CD4-positive, alpha-beta T cell treated with Interleukin-4 for 4 hours (primary cell): ENCODE measurements at places on chromosomes 13 and 19.
A peak's percentile ranks its signal among the peaks of the same experiment; 100 is the strongest.

DNA sequence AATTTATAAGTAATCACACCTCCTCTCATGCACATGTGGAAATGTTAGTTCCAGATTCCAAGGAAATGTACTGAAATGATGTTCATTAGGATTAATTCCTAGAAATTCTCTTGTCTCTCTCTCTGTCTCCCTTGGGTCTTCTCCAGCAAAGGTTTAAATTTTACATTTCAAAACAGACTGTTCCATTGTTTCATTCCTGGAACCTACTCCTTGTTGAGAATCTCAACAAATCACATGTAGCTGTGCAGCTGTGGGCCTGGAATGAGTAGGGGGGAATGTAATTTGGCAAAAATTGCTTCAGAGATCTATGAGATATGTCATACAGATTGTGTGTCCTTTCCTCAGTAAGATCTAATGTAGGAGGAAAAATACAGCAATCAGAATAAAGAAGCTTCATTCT lies 46.2 kb upstream of the RFXAP start:
- no peak for DNase-seq

DNA sequence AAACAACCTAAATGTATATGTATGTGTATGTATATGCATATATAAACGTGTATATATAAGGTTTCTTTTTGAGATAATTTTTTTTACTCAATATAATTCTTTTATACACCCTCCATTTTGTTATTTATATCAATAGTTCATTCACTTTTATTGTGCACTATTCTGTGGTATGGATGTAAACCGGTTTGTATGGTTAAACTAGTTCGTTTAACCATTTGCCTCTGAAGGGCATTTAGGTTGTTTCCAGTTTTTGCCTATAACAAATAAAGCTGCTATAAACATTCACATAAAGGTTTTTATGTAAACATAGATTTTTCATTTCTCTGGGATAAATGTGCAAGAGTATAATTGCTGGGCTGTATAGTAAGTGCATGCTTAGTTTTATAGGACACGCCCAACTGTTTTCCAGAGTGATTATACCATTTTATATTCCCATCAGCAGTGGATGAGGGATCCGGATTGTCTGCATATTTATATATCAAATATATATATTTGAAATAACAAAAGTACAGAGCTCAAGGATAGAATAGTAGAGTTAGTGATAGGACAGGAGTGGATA lies 380.3 kb downstream of the TSHZ3 start:
- no peak for DNase-seq

DNA sequence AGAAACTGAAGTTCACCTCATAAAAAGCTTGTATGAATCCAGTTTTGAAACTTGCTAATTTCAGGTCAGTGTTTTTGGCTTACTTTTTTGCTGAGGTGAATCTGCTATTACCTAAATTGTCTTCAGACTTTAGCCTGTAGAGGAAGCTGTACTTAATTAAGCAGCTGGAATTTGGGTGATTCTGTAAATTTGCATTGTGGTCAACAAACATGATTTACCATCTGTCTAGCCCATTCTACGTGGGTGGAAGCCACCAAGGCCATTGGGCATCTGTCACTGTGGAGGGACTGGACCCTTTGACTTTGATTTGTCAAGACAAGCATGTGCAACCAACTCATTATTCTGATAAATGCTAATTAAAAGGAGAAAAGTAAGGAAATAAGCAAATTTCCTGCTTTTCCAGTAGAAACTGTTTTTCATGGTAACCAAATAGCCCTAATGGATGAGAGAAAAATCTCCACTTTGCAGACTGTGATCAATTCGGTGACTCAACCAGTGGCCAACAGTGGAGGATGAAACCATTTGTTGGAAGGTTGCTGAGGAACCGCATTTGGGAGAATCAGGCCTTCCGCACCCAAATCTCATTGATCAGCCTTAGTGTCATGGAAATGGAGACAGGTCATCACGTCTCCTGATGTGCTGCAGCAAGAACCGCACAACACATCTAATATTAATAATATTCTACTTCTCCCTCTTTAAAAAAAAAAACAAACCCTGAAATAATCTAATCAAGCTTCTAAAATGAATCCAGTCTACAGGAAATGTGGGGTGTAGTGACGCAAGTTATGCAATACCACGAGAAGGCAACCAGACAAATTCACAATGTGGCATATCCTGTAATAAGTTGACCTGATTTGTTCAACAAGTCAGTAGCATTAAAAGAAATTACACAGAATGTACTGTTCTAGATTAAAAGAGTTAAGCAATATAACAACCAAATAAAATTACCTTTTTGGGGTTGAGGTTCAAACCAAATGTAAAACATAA lies 54.3 kb downstream of the GARRE1 start:
- peak; percentile 35 for DNase-seq

- DNase-seq: no peak
Observed at GRCh38 chr13:85462792-85463425, 336.3 kb downstream of the SLITRK6 start.

DNA sequence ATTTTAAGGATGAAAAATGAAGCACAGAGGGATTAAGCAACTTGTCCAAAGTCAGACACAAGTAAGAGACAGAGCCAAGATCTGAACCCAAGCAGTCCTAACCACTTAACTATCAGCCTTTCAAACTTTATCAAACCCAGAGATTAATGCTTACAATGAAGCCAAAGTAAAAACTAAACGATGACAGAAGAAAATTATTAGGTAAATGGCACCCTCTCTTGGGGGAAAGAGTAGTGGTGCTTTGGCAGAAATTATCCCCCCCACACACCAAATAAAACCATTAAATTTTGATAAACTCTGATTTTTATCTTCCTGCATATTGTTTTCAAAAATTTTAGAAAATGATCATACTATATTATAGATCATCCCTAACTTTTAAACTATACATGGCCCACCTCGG lies 329.2 kb downstream of the SLC7A1 start:
- no peak for DNase-seq

DNA sequence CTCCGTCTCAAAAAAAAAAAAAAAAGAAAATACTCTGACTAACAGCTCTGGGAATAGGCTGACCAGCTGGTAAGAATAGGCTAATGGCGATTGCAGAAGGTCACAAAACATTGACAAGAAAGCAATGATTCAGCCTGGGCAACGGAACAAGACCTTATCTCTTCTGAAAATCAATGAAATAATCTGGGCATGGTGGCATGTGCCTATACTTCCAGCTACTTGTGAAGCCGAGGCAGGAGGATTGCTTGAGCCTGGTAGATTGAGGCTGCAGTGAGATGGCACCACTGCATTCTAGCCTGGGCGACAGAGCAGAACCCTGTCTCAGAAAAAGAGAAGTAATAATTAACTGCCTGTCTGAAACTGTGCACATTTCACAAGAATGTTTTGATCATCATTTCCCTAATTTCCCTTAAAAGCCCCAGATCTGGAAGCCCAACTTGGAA lies 18.8 kb upstream of the MTRF1 start:
- DNase-seq: no peak

GRCh38 chr13:64546371-64546770 lies 2683.8 kb downstream of the PCDH9 start:
- DNase-seq: no peak

DNA sequence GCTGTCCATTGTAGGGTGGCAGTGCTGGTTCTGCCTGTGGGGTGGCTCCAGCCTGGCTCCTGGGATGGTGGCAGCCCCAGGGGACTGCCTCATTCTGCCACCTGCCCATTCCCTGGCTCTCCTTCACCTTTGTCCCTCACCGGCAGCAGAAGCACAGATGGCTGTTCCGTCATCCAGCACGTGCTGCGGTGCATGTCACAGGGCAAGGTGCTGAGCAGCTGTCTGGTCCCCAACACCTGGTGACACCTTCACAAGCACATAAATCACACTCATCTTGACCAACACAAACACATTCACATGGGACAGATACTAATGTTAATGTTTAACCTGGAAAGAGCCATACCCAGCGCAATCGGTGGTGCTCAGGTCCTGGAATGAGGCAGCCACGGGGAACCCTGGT lies 126.8 kb downstream of the UQCRFS1 start:
- DNase-seq: no peak

- DNase-seq: peak; percentile 5
Observed at GRCh38 chr13:52809310-52809769, 39.1 kb downstream of the PCDH8 start.

DNA sequence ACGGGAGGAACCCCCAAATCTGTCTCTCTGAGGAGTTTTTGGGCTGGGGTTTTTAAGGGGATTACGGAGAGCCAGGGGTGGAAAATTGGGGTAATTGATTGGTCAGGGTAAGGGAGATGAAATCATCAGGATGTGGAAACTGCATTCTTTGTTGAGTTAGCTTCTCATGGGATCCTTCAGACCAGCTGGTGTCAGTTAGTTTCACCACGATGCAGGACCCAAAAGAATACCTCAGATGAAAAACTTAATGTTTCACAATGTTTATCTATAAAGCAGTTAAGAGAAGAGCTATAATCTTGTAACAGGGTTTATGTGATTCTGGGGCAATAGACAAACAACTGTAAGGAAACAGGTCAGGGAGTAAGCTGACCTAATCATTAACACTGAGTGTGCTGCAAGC lies 230.8 kb downstream of the POU4F1 start:
- no peak for DNase-seq

DNA sequence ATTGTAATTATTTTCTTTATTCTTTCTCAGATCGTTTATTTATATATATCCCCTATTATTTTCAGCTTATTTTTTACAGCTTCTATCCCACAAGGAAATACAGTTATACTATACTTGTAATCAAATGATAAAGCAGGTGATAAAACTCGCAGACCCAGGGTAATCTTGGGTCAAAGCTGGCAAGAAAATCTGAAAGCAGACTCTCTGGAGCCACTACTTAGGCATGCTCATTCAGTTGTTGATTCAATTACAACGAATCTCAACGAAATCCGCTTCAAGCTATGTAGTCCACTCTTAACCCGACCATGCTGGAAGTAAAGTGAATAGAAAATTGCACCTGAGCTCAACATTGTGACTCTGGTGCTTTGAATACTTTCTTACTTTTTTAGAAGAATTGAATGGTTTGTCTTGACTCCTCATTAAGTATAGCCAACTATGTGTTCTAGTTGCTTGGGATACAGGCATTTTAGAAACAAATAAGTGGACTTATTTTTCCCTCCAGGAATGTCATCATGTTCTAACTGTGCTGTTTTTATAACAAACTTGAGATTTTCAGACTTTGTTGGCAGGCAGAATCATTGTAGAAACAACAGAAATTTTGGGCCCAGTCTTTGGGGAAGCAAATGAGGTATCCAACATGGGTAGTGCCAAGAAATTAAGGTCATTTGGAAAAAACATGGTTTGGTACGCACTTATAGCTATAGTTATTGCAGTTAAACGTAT lies 21.4 kb downstream of the ESD start:
- no peak for DNase-seq

GRCh38 chr13:106987427-106987785 lies 419.5 kb upstream of the ARGLU1 start:
- DNase-seq: no peak

- peak; percentile 85 for DNase-seq
Observed at GRCh38 chr13:24618011-24618955, 61.9 kb upstream of the ATP12A start.

GRCh38 chr13:98582947-98583346 lies 6.0 kb upstream of the STK24 start:
- no peak for DNase-seq

GRCh38 chr19:18601875-18602274 lies 4.7 kb downstream of the CRLF1 start:
- no peak for DNase-seq

DNA sequence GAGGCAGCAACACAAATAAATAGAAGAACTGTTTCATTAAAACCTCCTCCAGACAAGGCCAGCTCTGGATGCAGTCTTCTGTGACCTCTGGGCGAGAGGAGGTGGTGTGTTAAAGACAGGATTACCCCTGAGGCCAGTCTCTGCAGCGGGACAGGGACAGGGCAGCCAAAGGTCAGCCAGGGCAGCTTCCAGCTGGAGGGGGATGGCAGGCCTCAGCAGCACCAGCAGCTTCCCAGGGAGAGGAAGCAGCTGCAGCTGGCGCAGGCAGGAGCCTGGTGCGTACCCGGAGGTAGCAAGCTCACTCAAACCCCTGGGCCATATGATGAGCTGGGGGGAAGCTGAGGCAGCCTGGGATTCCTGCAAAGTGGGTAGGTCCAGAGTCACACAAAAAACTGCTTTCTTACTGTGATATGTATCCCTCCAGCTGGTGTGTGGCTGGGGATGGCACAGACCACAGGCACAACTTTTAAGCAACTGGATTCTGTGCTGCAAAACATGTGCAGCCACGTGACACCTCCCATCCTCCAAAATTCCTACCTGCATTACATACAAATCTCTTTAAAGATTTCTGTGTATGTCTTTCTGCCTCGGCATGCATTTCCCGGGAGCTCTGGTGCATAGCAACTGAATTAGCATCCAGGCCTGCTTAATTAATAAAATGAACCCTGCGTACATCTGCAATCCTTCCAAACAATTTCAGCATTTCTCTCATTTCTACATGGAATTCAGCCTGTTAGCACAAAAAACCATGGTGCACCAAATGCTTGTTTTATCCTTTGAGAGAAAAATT lies 238.3 kb upstream of the MAB21L1 start:
- no peak for DNase-seq

DNA sequence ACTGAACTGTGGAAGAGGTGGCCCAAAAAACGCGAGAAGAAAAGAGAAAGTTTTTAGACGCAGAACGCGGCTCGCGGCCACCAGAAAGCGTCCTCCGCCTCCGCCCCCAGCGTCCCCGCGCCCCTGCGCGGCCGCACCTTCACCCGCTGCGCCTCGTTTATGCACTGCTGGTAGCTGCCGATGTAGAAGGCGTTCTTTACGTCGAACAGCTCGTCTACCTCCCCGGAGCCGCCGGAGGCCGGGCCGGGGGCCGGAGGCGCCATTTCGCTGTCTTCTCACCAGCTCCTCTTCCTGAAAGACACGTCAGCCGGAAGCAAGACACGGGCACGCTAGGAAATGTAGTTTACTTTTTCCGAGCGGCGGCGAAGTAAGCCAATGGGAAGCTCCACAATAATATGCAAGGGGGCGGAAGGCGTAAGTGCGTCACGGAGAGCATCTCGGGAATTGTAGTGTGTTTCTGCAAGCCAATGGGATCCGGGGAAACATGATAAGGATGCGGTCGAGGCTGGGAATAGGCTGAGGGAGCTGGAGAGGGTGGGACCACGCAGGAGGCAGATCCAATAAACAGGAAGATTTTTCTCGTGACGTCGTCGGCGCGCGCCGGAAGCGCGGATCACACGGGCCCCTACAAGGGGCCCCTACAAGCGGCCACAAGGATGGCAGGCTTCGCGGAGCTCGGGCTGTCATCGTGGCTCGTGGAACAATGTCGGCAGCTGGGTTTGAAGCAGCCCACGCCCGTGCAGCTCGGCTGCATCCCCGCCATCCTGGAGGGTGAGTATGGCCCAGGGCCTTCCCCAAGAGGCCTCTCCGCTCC lies at the start of the genes COPE and DDX49:
COPE (minus strand) TSS at position 302 of the 814 bp plus-strand sequence; CDS start at position 263, 39 bp downstream.
DDX49 (plus strand) TSS at position 630 of the 814 bp plus-strand sequence; CDS start at position 657, 27 bp downstream.
- DNase-seq: peak; percentile 99
